Substantia nigra (tissue), 51 donors: ENCODE measurements at places on chromosomes 3 and 15.

DNA sequence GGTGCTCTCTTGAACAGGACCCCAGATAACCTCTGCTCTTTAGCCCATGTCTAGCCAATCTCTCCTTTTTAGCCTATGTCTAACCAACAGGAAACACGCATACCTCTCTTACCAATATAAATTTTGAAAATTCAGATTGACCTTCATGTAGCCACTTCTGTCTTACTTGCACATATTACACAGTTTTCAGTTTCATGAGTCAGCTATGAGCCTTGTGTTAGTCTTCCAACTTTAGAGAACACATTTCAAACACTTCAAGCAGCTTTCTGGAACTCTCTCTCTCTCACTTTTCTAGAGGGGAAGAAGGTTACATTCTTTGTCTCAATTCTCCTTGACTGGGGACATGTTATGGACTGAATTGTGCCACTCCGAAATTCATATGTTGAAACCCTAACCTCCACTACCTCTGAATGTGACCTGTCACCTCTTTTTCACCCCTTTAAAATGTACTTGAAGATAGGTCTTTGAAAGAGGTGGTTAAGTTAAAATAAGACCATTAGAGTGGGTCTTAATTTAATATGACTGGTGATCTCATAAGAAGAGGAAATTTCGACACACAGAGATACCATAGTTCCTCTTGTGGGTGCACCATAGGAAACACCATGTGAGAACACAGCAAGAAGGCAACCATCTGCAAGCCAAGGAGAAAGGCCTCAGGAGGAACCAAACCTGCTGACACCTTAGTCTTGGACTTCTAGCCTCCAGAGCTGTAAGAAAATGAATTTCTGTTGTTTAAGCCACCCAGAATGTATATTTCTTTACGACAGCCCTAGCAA is 480.3 kb upstream of the ALCAM start:
- no peak for DNase-seq

- no peak for DNase-seq
Observed at GRCh38 chr3:144053121-144053520, 81.5 kb downstream of the DIPK2A start.

DNA sequence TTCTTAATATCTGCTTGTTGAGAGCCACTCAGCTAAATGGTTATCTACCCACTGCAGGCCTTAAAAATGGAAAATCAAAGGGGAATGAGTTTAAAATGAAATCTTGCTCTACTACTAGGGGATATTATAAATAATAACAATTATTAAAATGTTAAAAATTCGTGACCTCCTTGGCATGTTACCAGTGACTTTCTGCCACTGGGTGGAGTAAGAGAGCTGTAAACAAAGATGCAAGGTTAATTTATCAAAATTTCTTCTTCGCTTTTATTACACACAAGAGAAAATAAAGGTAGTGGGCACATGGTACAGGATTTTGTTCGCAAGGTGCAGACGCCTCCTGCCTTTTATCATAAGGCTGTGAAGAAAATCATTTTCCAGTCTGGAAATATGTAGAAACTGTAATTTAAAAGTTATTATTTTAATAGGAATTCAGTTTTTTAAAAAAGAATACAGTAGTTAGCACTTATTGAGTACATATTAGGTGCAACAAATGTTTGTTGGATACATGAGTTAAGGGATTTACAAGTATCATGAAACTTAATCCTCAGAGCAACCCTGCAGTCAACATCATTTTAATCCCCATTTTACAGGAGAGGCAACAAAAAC is 272.6 kb downstream of the SUCLG2 start:
- DNase-seq = no peak

DNA sequence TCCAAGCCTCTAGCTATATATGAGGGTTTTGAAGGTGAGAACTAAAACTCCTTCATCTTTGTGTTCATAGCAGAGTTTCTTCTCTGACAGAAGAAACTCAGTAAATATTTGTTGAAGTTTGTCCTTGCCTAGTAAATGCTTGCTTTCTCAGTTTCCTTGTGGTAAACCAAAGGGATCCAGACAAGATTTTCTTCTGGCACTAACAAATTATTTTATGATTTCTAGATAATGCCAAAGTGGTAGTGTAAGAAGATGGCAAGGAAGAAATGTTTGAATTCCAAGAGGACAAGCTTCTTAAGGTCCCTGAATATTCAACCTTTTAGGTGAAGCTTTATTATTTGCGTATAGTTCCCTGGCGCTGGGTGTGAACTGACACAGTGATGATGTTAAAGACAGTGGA is 14.4 kb downstream of the ARIH1 start:
- no peak for DNase-seq

GRCh38 chr15:51367322-51367976 is 26.0 kb downstream of the GLDN start:
- no peak for DNase-seq

DNA sequence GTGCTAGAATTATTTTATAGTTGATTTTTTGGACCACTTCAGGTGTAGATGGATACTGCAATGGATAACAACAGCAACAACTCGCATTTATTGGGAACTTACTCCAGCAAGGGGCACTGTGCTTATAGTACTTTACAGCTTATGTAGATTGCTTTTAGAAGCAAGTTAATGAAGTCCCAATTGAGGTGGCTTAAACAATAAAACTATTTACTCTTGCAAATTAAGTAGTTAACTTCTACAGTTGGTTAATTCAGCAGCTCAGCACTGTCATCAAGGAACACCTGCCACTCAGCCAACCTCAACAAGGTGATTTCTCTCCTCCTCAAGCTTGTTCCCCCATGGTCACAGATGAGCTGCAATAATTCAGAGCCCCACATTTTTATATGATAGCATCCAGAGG is 124.1 kb downstream of the RASA2 start:
- DNase-seq = no peak

DNA sequence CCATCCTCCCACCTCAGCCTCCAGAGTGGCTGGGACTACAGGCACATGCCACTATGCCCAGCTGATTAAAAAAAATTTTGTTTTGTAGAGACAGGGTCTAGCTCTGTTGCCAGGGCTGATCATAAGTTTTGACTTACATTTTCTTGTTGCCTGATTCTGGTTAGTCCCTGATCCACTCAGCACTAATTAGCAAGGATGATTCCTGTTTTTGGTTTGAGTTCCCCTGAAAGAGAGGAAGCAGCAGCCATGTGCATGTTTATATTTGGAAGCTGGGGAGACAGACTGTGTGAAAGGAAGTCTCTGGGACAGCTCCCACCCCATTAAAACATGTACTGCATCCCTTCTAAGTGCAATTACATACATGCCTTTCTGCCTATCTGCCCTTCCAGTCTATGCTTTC is 3.6 kb upstream of the NCK1 start:
- DNase-seq = no peak

GRCh38 chr3:8238432-8238831 is 263.2 kb upstream of the LMCD1 start:
- no peak for DNase-seq

DNA sequence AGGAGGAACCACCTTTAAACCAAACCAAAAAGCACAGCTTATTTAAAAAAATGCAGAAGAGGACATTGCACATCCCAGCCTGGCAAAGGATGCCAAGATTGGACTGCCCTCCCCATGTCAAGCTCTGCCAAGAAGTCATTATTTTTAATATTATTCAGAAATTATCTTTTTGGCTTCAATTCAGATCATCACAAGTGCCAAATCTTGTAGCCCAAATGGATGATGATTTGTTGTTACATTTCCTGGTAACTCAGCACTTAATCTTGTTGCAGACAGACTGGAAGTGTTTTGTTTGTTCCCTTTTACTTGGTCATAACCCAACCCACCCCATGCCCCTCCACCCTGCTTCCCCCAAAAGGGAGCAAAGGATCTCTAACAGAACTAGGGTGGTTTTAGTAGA is 28.1 kb upstream of the LXN start:
- no peak for DNase-seq

DNA sequence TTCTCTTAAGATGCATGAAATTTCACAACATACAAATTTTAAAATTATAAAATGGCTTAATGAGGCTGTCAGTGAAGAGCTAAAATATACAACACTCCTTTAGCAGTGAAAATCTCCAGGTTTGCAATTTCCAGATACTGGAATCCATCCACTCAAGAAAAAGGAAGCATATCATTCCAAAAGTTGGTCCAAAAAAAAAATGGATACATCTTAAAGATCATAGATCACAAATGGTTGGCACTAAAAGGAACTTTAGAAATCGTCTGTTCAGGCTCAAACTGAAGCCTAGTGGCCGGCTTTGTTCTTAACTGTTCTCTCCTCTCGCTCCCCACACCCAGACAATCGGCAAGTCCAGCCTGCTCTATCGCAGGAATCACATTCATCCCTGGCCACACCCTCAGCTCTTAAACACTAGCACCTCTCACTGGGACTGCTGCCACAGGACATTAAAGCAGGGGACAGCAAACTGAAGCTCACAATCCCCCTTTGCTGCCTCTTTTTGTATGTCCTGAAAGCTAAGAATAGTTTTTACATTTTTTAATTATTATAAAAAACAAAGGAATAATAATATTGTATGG is 130.3 kb upstream of the CDIN1 start:
- no peak for DNase-seq
